ENCODE measurements at places on chromosomes 2 and 18. TPM values are rescaled to one million over a fixed set of nuclear protein-coding genes. Genes with fewer than 3 reads are reported as not detected.

The TNFRSF11A gene
- 0.89 TPM for polyA plus RNA-seq

The GALNT3 gene
- polyA plus RNA-seq = 7.5 TPM

The ITPRIPL1 gene
- 1.4 TPM for polyA plus RNA-seq

The GALNT5 gene
- polyA plus RNA-seq = 0.26 TPM

The DSC2 gene
- polyA plus RNA-seq = 2.0 TPM

The ATP9B gene
- polyA plus RNA-seq = 19.5 TPM

The CENPO gene
- polyA plus RNA-seq = 24.0 TPM

The PGAP1 gene
- 30.6 TPM for polyA plus RNA-seq

The TNFAIP6 gene
- 0.60 TPM for polyA plus RNA-seq

The DSG4 gene
- not detected for polyA plus RNA-seq

The WNT10A gene
- polyA plus RNA-seq = 0.29 TPM

The ASAP2 gene
- polyA plus RNA-seq = 34.4 TPM

The CYS1 gene
- 4.0 TPM for polyA plus RNA-seq

The SF3B1 gene
- 381 TPM for polyA plus RNA-seq

The FBXO15 gene
- 6.4 TPM for polyA plus RNA-seq

The LRRC30 gene
- not detected for polyA plus RNA-seq

The MSH6 gene
- 52.9 TPM for polyA plus RNA-seq

The CDCA7 gene
- 14.0 TPM for polyA plus RNA-seq

Measured in spinal cord (tissue), 10 donors.